ENCODE measurements at places on chromosomes 5 and 9. TPM values are rescaled to one million over a fixed set of nuclear protein-coding genes. Genes with fewer than 3 reads are reported as not detected.

PCDHGB3 gene
- 2.6 TPM for polyA plus RNA-seq

CRB2 gene
- polyA plus RNA-seq, result 0.25 TPM

FBXL7 gene
- polyA plus RNA-seq, result 27.0 TPM

EGFL7 gene
- polyA plus RNA-seq, result 65.7 TPM

TSSK1B gene
- 0.14 TPM for polyA plus RNA-seq

PCDHA11 gene
- polyA plus RNA-seq, result 0.17 TPM

BAAT gene
- polyA plus RNA-seq, result 0.64 TPM

PCSK5 gene
- polyA plus RNA-seq, result 10.1 TPM
